ENCODE measurements at places on chromosomes 16 and 17. TPM values are rescaled to one million over a fixed set of nuclear protein-coding genes. Genes with fewer than 3 reads are reported as not detected.

Gene ABCC11
- 0.15 TPM for polyA plus RNA-seq

Gene SERPINF2
- polyA plus RNA-seq = 97.2 TPM

Gene SMG6
- polyA plus RNA-seq = 35.8 TPM

DNA sequence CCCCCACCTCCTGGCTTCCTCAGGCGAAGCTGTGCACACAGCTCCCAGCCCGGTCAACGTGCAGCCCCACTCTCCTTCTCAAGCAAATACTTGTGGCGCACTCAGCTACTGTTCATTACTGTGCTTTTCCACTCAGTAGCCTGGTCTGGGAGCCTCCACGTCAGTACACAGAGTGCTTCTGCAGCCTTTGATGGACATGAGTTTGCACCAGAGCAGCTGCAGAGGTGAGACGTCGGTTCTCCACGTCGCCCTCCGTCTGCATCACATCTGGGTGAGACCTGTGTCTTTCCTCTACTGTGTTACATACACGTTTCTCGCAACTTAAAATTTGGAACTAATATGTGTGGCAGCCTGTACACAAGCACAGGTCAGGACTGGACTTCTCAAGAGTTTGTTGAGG lies 334.3 kb downstream of the C16orf95 start:
- no peak for DNase-seq

- no peak for DNase-seq
Measured at GRCh38 chr16:15876503-15876902, 11.9 kb downstream of the CEP20 start.

GRCh38 chr17:80177986-80178595 lies 8.3 kb downstream of the CARD14 start:
- no peak for DNase-seq

DNA sequence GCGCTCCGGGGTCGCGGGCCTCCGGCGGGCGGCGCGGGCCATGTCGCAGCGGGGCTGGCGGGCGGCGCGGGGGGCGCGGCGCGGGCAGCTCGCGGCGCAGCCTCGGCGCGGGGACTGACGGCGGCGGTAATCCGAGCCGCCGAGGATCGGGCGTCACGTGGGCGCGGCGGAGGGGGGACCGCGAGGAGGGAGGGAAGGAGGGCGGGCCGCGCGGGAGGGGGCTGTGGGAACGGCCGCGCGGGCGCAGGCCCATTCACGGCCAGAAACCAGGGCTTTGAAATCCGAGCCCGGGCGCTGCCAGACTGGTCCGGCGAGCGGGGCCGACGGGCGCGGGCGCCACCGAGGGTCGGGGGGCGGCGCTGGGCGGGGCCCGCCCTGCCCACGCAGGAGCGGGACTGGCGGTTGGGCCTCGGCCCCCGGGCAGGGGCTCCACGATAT lies at the start of gene MTSS2:
TSS of gene MTSS2 (minus strand) at position 116 of the 438 bp plus-strand sequence. CDS start 262 bp downstream, outside the sequence.
- peak; percentile 68 for DNase-seq

DNA sequence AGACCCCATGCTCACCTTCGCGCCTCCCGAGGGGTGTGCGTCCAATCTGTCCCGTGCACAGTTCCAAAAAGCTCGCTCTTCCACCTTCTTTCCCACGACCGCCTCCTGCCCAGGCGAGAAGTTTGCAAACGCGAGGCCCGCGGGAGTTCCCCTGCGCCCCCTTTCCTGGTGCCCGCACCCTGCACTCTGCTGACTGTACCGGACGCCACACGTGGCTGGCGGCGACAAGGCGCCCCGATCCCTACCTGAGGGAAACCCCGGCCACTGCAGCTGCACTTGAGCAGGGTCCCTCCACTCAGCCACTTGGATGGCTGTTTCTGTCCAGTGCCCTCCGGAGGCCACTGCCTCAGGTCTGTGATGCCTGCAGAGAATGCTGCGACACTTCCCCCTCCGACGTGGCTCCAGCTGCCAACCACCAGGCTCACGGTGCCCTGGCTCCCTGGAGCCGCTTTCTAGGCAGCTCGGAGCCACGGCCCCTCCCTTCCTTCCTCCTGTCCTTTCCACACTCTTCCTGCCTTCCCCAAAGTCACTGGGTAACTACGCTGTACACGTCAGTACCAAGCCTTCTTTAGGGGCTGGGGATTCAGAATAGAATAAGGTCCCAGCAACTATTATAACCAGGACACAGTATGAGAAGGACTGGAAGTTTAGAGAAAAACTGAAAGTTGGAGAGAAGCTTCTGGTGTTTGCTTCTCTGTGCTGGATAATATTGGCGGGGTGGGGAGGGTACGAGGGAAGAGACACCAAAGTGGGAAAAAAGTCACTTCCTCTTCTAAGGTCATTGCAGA lies at the start of gene MLKL:
TSS of gene MLKL (minus strand) at position 425 of the 788 bp plus-strand sequence. CDS start 5,105 bp downstream, outside the sequence.
- DNase-seq = no peak

DNA sequence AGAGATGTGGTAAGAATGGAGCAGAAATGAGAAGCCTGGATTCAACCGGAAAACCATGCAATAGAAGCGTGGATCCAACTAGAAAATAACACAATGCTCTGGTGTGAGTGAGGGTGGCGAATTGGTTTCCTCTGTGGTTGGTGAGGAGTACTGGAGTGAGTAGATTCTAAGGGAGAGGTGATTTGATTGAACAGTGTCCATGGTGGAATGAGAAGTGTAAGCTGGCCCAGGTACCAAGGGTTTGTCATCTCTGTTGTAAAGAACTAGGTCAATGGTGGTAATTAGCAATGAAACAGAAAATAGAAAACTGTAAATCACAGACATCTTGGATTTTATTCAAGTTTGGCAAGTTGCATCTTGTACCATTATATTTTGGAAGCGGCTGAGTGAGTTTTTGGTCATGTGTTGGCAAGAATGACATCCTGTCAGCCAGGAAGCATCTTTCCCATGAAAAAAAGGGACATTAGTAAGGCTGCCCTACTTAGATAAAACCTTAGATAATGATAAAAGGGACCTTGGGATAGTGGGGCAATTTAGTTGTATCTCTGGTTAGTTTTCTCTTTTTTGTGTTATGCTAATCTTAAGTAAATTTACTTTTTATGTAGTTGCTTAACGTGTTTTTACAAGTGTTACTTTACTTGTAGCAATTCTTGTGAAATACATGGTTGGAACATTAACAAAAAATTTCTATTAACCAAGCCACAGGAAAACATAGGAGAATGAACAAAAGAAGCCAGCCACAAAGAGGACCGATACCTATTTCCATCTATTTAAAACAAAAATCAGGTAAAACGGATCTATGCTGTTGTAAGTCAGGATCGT lies 20.9 kb downstream of the HSD17B2 start:
- no peak for DNase-seq

- DNase-seq = no peak
Measured at GRCh38 chr17:16880121-16880842, 91.6 kb downstream of the TNFRSF13B start.

DNA sequence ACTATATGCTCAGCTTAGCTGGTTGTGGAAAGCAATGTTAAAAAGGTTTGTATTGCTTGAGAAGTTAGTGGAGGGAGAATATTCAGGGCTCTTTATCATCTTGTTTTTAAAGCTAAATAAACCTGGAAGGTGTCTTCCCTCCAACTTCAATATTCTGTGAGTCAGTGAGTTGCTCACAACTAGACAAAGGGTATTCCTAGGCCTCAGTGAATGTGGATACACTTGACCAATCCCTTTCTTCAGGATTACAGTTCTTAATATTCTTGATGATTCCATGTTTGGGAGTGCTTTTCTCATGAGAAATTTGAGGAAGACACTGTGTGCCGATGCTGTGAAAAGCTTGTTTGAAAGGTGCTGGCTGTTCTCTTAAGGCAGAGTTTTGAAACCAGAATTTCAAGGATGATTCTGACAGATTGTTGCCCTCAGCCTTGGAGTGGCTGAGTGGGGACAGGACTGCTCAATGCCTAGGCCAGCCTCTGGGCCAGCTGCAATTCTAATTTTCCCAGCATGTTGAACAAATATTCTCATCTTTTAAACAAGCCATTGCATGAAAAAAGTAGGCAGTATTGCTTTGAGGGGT lies 30.1 kb downstream of the MAP2K4 start:
- no peak for DNase-seq

- DNase-seq = no peak
Measured at GRCh38 chr16:84568066-84568465, 49.8 kb downstream of the COTL1 start.

DNA sequence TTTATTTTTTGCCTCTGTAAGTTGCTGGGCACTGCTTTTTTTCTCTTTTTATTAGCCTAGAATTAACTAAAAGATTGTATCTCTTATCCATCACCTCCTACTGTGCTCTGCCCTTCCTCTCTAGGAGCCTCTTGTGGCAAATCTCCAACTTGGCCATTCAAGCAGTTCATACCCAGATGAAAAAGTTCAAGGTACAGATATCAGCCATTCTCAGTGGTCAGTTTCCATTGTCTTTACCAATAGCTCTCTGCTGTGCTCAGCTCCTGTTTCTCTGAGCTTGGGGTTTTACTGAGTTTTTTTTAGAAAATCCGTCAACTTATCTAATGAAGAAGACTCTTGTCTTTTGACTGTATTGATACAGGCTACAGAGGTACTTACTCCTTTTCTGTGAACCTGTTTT lies 15.6 kb downstream of the MOSMO start:
- no peak for DNase-seq

GRCh38 chr16:75083813-75084212 lies 32.8 kb downstream of the LDHD start:
- DNase-seq = no peak

DNA sequence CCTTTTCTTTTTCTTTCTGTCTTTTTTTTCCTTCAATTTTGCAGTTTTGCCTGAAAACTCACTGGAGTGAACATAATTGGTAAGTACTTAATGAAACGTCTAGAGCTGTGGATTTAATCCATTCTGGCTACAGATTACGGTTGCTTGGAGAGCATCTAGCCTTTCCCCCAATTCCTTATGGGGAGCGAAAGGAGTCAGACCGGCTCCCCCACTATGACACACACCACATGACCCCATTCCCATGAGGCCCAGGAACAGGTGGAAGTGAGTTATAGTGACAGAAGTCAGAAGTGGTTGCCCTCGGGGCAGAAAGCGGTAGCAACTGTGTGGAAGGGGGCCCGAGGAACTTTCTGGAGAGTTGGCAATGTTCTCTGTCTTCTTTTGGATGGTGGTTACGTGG lies 41.2 kb downstream of the EMP2 start:
- DNase-seq = peak; percentile 14

GRCh38 chr16:27568077-27568476 lies 18.1 kb downstream of the KATNIP start:
- DNase-seq = no peak

GRCh38 chr16:1434644-1435592 lies 4.0 kb downstream of the PERCC1 start:
- no peak for DNase-seq

- DNase-seq = no peak
Measured at GRCh38 chr17:6568184-6568758, 11.9 kb upstream of the PITPNM3 start.

DNA sequence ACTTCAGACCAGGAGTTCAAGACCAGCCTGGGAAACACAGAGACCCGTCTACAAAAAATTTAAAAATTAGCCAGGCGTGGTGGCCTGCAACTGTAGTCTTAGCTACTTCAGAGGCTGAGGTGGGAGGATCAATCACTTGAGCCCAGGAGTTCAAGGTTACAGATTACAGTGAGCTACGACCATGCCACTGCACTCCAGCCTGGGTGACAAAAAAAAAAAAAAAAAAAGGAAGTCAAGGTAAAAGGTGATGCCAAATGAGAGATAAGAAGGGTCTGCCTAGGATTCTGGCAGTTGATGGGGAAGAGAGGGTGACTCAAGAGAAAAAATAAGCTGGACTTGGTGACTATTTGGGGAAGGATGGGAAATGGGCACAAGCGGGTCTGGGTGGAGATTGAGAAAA lies 32.5 kb downstream of the MYO18A start:
- no peak for DNase-seq

DNA sequence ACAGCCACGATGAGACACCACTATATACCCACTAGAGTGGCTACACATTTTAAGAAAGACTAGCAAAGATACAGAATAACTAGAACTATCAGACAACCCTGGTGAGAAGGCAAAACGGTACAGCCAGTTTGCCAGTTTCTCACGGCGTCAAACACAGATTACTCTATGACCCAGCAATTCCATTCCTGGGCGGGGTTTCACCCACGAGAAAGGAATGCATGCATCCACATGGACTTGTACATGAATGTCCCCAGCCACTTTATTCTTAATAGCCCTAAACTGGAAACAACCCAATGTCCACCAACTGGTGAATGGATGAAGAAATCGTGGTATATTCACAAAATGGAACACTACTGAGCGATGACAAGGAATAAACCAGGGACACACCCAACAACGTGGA lies 74.5 kb downstream of the MYH10 start:
- no peak for DNase-seq

DNA sequence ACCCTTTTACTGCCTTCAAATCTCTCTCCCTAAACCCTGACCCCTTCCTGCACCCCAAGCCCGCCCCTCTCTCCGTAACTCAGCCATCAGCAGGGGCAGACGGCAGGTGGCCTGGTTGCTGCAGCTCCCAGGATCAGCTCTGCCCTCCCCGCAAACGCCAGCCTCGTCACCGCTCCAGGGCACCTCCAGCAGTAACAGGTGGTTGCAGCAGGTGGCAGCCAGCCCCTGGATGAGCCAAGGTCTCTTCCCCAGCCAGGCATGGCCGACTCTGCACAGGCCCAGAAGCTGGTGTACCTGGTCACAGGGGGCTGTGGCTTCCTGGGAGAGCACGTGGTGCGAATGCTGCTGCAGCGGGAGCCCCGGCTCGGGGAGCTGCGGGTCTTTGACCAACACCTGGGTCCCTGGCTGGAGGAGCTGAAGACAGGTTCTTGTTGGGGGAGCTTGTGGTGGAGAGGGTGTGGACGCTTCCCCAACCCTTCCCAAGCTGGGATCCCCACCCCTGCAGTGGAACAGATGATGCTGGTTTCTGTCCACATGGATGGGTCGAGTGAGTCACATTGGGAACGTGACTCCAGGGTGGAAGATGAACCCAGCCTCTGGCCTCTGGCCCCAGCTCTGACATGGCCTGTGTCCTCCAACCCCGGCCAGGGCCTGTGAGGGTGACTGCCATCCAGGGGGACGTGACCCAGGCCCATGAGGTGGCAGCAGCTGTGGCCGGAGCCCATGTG lies 558 bp downstream of the HSD3B7 start:
- no peak for DNase-seq

DNA sequence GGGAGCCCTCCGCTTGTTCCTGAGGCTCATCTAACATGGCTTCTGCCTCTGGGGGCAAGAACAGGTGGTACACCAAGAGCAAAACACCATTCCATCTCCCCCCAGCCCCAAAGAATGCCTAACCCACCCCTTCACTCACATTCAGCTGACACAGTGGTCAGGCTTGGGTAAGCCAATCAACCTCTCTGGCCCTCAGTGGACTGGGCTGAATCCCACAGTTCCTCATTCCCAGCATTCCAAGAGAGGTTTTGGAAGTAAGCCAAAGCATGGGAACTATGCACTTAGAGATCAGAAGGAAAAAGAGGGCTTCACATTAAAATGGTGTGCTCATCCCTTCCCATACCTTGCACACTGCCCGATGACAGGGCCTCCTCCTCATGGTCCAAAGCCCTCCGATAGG lies 7.8 kb downstream of the PIGS start:
- DNase-seq = no peak

GRCh38 chr16:17759451-17760390 lies 289.0 kb upstream of the XYLT1 start:
- no peak for DNase-seq

GRCh38 chr17:82060001-82060380 lies 5.6 kb downstream of the DUS1L start:
- DNase-seq = no peak

GRCh38 chr16:11229906-11230305 lies 26.1 kb downstream of the SOCS1 start:
- DNase-seq = no peak
